Stimulated activated CD8-positive, alpha-beta memory T cell treated with anti-CD3 and anti-CD28 coated beads, Interleukin-4, amount 100 ng/mL, for 1 hour (primary cell): ENCODE measurements at places on chromosomes 1 and 21.

GRCh38 chr1:102097451-102097850, 100.7 kb upstream of the OLFM3 start:
- DNase-seq, result no peak

DNA sequence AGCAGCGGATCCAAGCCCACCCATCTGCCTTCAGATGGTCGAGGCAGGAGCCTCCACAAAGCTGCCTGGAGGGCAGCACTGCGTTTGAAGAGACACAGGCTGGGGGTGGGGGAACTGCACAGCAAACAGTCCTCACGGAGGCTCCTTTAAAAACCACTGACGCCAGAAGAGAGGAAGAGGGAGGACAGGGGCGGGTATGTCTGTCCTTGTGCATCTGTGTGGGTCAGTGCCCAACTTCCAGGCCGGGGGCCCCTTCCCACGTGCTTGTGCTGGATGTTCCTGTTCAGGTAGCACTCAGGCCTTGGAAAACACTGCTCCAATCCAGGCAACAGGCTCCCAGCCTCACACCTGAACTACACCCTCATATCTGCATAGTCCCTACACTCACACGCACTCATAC, 7.7 kb downstream of the AHDC1 start:
- DNase-seq, result no peak

DNA sequence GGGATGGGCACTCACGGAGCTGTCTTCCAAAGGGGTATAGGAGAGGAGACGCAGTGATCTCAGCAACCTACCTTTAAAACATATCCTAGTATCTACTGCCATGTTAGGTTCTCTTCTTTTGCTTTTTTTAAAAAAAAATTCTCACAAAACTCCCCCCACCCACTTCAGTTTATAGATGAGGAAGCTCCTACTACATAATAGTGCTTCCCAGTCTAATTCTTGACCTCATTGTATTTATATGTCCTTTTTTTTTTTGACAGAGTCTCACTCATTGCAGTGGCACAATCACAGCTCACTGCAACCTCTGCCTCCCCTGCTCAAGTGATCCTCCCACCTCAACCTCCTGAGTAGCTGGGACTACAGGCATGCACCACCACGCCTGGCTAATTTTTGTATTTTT, 99.9 kb downstream of the OSBPL9 start:
- no peak for DNase-seq

- DNase-seq, result no peak
Measured at GRCh38 chr1:100735244-100735643, 15.7 kb downstream of the VCAM1 start.
